ENCODE measurements at places on chromosomes 3 and 15. TPM values are rescaled to one million over a fixed set of nuclear protein-coding genes. Genes with fewer than 3 reads are reported as not detected.

- peak; percentile 48 for ATAC-seq
Measured at GRCh38 chr3:68972358-68972979, 40.1 kb upstream of the TAFA4 start.

The SNTN gene
- total RNA-seq: not detected

The FHIT gene
- 12.2 TPM for total RNA-seq

The SCAANT1 gene
- 2.4 TPM for total RNA-seq

GRCh38 chr3:143360244-143360643 is 240.7 kb downstream of the CHST2 start:
- ATAC-seq: no peak

GRCh38 chr15:58840048-58840447 is 68.9 kb downstream of the MINDY2 start:
- no peak for ATAC-seq

GRCh38 chr3:97810779-97811390 is 10.9 kb upstream of the CRYBG3 start:
- no peak for ATAC-seq

The FBXL2 gene
- 0.08 TPM for total RNA-seq

- no peak for ATAC-seq
Measured at GRCh38 chr3:122755491-122755890, 38.1 kb downstream of the HSPBAP1 start.

- peak; percentile 98 for ATAC-seq
Measured at GRCh38 chr3:189324538-189325138, 152.9 kb downstream of the TPRG1 start.

DNA sequence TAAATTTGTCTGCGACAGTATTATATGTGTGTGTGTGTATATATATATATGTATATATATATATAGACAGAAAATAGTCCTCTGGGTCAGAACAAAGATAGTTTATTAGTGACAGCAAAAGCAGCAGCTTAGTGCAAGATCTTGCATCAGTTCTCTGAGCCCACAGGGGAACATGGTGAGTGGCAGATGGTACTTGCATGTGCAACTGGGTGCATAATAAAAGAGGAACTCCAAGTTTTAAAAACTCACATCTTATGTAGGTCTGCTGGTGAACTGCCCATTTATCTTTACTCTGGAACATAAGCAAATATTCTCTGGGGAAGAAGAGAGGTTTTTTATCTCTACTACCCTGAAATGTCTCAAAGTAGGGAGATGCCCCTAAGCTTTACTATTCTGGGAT is 276.4 kb downstream of the POLQ start:
- no peak for ATAC-seq

- no peak for ATAC-seq
Measured at GRCh38 chr15:35686347-35686746, 140.4 kb upstream of the DPH6 start.

- ATAC-seq: no peak
Measured at GRCh38 chr3:124699686-124700396, 30.4 kb upstream of the UMPS start.

DNA sequence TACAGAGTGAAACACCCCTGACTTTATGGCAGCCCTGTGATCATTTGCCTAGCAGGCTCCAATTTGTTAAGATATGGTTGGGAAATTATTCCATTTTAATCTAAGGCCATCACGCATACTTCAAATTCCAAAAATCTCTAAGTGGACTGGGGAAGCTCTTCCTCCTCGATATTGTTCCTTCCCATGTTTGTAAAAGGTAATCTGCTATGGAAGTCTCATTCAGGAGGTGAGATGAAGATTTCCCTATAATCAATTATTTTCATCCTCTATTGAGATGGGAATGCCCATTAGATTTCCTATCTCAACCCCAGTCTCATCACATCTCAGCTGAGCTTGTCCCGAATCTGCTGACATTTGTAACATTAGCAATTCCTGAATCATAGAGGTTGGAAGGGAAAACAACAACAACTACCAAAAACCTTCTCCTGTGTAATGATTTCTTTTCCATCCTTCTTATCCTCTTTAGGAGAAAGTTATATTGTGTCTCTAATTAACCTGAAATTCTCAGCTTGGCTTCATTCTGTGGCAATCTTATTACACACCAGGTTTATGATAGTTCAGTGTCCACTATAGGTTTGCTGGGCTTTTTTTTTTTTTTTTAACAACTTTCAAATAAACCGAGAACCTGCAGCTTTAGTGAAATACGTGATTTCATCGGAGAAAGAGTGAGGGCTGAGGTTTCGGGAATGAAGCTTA is 2.2 kb upstream of the NR2F2 start:
- no peak for ATAC-seq

GRCh38 chr3:155853214-155854140 is 750 bp downstream of the SLC33A1 start:
- peak; percentile 4 for ATAC-seq

DNA sequence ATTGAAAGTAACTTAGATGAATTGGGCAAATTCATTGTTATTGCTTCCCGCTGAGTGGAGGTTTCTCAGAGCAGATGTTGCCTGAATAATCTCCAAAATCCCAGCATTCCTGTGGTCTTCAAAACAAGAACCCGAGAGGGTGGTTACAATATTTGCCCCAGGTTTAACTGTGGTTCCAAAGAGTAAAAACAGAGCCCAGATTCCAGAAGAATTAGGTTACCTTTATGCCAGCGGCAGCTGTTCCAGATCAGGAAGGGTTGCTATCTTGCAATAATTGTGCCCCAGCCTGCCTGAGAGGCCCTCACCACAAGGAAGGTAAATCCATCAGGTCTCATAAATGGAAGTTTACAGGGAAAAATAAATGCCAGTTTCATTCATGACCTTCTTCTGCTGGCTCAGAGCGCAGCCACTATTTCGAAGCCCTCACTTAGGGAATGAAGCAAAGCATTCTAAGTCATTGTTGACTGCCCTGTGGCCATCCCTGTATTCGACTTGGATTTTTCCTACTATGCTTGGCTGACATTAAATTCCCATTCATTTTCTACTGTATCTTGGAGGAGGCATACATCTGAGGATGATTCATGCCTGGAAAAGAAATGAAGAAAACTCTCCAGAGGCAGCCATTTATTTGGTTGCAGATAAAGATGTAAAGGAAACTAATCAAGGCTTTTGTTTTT is 54.6 kb downstream of the SSUH2 start:
- ATAC-seq: no peak

GRCh38 chr3:125436921-125437320 is 61.8 kb upstream of the ZNF148 start:
- no peak for ATAC-seq

The GPR87 gene
- 3.2 TPM for total RNA-seq

The SRGAP3 gene
- 3.9 TPM for total RNA-seq

DNA sequence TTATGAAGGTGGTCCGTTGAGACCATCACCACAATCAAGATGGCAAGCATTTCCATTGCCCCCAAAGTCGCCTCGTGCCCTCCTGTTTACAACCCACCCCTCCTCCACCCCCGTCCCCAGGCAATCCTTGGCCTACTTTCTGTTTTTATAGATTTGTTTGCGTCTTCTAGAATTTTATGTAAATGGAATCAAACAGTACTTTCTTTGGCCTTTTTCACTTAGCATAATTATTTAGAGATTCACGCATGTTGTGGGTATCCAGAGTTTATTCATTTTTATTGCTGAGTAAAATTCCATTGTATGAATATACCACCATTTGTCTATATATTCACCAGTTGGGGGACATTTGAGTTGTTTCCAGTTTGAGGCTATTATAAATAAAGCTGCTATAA is 66.6 kb downstream of the LSM3 start:
- no peak for ATAC-seq

DNA sequence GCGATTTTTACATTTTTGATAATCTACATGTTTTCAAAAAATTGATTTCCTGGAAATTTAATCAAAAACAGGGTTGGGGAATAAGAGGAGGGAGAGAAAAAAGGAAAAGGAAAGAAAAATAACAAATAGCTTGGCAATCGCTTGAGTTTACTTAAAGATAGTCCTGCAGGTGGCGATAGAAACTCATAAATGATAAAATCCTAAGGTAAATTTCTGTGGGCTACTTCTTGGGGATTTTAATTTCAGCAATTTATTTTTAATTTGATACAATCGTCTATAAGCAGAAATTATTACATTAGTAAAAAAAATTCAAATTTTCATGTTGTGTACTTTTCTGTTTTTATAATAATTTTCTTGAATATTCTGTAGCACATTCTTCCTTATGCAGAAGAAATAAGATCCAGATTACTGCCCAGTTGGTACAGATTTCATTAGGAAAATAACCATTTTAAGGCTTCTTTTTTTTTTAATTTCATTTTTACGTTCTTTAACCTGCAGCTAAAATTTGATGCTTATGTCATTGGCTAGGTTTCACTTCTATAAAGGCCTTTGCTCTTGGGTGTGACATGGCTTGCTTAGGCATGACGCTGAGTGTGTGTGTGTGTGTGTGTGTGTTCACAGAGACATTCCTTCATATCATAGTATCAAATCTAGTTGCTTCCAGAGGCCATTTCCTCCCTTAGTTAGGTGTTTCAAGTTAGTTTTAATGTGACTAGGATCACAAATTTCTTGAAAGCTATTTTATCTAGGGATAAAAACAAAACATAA is 181.8 kb downstream of the MCTP2 start:
- ATAC-seq: no peak

The SHISA5 gene
- 113 TPM for total RNA-seq

DNA sequence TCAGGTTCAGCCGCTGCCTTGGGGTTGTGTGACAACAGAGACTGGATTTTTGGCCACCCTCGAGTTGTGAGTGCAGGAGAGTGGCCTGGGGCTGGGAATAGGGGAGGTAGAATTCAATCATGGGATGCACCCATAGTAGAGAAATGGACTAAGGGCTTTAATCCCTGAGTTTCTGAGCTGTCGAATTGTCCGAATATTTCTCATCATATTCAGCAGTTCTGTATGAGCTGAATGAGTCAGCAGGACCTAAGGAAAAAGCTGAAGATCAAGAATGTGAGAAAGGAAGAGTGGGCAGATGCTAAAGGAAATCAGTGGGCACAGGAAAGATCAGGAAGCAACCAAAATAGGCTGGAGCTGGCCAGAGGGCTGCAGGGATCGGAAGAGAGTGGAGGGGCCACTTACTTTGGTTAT is 44.4 kb upstream of the SACM1L start:
- ATAC-seq: no peak

GRCh38 chr3:30075514-30075913 is 530.9 kb upstream of the TGFBR2 start:
- peak; percentile 65 for ATAC-seq

The TMEM115 gene
- total RNA-seq: 21.9 TPM

- peak; percentile 23 for ATAC-seq
Measured at GRCh38 chr3:16239780-16240179, 25.0 kb downstream of the DPH3 start.

GRCh38 chr3:169969174-169970095 is 2.8 kb downstream of the SEC62 start:
- ATAC-seq: no peak

DNA sequence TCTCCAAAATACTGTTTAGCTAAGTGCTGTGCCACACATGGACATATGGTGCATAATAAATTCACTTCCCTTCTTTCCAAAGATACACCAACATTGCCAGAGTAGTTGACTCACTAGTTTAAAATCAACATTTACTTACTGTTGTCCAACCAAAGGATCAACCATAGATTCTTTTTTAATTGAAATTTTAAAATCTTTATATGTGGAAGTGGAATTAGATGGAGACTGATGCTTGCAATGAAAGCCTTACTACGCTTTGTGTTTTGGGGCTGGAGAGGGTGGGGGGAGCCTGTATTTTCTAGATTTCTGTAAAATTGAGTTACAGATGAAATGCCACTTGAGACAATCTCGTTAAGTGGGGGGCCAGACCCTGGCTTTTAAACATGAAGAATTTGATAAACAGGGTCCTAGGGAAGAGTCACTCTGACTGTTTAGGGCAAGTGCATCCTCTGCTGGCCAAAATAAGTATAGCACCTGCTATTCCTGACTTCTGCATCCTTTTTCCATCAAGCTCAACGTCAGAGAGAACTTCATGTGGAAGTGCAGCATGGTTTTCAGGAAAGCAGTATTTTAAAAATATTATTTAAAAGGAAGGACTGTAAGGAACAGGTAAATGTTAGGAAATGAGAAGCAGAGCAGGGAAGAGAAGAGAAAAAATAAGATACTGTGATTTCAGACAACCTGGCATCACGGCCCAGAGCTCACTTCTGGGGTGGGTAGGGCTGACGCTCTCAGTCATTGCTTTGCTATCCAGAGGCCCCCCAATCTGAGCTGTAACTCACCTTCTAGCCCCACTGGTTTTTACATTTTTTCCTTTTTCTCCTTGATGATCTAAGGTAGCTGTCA is 76.7 kb downstream of the BOC start:
- ATAC-seq: peak; percentile 38

The LRRK1 gene
- total RNA-seq: 0.82 TPM

The SEMA3G gene
- 0.08 TPM for total RNA-seq

The VILL gene
- total RNA-seq: 12.7 TPM

The UBE2E1 gene
- 86.9 TPM for total RNA-seq

GRCh38 chr3:42094128-42094527 is 3.0 kb downstream of the TRAK1 start:
- ATAC-seq: peak; percentile 52

DNA sequence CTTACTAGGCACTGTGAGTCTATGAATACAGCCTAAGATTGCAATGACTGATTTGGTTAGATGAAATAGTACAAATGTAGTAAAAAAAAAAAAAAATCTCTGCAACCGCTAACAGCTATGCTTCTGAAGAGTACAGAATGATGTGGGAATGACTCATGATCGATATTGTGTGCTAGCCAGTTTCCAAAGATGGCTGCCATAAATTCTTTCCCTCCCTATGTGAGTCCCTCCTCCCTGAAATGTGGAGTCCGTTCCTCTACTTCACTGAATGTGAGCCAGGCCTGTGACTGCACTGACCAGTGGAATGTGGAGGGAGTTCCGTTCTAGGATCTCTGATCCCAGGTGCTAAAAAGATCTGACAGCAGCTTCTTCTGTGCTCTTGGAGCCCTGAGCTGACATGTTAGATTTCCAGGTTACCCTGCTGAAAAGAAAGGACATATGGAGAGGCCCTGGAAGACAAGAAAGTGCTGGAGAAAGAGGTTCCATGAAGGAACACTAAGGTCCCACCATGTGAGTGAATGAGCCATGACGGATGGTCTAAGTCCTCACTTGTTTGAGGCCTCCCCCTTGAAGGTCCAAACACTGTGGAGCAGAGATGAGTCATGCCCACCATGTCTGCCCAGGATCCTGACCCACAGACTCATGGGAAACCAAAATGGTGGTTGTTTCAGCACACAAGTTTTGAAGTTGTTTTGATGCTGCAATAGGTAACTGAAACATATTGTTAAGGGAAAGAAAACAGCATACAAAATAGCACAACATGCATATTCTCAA is 46.3 kb downstream of the DGKG start:
- ATAC-seq: no peak

The DLL4 gene
- total RNA-seq: not detected

GRCh38 chr3:57980416-57980815 is 27.8 kb upstream of the FLNB start:
- no peak for ATAC-seq

GRCh38 chr15:96362011-96362754 is 31.7 kb downstream of the NR2F2 start:
- ATAC-seq: no peak

DNA sequence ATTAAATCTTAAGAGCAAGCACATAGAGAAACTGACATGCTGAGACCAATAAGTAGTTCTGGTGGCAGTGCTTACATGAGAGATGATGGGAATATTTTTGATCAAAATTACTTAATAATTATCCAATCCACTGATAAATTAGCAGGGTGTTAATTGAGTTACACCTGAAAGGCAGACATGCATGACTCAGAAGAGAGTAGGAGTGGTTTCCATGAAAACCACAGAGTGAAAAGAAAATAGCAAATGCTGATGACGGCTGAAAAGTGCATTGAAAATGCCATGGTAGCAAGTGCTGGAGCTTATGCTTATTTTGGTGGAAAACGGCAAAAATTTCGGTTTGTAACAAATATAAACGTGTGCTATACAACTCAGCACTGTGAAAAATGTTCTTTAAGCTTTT is 267.8 kb upstream of the LRRN1 start:
- peak; percentile 70 for ATAC-seq

- ATAC-seq: no peak
Measured at GRCh38 chr3:53845103-53845880, 927 bp downstream of the CHDH start.
